NB4 (cell line): ENCODE measurements at places on chromosomes 13 and 19.
A peak's percentile ranks its signal among the peaks of the same experiment; 100 is the strongest.

- peak; percentile 66 for DNase-seq
These were observed 673 bp downstream of the SPATA13 start for GRCh38 chr13:24161010-24161775.

DNA sequence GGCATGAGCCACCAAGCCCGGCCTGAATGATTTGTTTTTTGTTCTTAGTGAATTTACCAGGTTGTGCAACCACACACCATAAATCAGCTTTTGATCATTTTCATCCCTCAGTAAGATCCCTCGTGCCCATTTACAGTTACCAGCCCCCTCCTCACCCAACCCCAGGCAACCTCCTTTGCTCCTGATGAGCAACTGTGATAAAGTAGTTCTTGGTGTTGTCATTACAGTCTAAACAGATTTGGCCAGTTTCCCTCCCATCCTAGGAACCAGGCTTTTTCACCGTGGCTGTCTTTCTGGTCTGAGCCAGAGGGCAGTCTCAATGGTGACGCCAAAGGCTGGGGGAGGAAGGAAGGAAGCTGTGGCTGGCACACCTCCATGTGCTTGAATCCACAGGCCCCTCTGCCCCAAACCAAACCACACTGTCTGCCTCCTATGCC, 61.2 kb upstream of the WDFY2 start:
- DNase-seq = peak; percentile 96

- peak; percentile 48 for DNase-seq
These were observed 30.3 kb upstream of the SEMA6B start for GRCh38 chr19:4589579-4590410.

DNA sequence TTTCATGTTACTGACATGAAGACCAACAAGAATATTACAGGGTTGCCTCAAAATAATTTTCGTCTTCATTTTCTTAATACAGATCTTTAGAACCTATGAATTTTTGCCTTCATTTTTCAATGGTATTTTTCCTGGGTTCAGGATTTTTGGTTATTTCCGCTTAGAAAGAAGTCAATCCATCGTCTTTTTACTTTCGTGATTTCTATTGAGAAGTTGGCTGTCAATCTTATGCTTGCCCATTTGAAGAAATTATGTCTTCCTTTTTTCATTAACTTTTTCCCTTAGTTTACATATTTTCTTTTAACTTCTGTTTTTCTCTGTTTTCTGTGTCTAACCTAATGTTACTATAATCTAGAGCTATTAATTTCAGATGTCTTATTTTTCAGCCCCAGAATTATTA, 868.9 kb upstream of the SLC10A2 start:
- DNase-seq = no peak

GRCh38 chr19:4922530-4923275, 13.4 kb downstream of the UHRF1 start:
- no peak for DNase-seq

GRCh38 chr19:46180701-46181387, 32.8 kb downstream of the IGFL2 start:
- DNase-seq = no peak

GRCh38 chr19:2511991-2512390, 36.1 kb downstream of the GADD45B start:
- no peak for DNase-seq

- DNase-seq = no peak
These were observed 24.2 kb downstream of the ADPRHL1 start for GRCh38 chr13:113428871-113429607.

- no peak for DNase-seq
These were observed 1.2 kb upstream of the NUP62 start for GRCh38 chr19:49930483-49931011.

DNA sequence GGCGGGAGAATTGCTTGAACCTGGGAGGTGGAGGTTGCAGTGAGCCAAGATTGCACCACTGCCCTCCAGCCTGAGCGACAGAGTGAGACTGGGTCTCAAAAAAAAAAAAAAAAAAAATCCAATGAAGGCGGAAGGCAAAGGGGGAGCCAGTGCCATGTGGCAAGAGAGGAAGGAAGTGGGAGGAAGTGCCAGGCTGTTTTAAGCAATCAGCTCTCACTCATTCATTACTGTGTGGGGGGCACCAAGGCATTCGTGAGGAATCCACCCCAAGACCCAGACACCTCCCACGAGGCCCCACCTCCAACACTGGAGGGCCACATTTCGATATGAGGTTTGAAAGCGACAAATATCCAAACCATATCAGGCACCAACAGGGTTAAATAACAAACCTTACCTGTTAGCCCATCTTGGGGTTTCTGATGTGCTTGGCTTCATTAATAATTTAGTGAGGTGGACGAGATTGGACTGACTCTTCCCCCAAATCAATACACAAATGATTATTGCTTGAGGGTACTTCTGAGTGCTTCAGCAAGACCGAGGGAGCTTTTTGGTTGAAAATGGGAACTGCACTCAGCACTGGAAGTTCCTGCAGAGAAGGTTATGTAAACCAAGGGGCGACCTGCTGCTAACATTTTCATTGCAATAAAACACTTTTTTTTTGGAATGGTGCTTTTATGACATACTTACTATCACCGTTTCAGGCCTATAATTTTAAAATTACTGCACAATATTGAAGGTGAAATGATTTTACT, 7.5 kb upstream of the LRP3 start:
- DNase-seq = peak; percentile 73

DNA sequence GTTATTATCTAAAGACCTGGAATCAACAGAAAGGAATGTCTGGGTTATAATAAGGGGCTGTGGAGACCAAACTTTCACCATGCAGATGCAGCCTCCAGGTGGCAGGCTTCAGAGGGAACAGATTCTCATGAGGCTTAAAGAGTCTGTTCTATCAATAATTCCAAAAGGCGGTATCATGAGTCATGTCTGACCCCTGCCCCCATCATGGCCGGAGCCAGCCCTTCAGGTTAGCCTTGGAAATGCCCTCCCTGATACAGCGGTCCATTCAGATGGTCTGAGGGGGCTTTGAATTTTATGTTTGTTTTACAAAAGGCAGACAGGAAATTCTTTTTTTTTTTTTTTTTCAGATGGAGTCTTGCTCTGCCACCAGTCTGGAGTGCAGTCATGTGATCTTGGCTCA, 21.7 kb upstream of the LAMP1 start:
- peak; percentile 61 for DNase-seq

DNA sequence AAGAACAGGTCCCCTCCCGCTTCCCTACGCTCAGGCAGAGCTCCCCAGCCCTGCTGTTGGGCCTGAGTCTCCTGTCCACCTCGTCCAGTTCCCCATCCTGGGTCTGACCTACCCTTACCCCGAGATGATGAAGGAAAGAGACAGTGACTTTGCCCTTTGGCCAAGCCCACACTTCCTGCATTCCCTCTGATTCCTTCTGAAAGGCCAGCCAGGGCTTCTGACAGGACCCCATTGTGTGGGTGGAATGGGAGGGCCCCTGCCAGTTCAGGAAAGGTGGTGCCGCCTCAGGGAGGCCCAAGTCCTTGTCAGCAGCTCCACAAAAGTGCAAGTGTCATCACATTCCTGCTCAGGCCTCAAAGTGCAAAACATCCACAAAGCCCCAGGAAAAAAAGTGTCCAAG, 177.8 kb downstream of the PAN3 start:
- DNase-seq = no peak

GRCh38 chr19:42143341-42144234, 11.3 kb upstream of the POU2F2 start:
- peak; percentile 48 for DNase-seq

DNA sequence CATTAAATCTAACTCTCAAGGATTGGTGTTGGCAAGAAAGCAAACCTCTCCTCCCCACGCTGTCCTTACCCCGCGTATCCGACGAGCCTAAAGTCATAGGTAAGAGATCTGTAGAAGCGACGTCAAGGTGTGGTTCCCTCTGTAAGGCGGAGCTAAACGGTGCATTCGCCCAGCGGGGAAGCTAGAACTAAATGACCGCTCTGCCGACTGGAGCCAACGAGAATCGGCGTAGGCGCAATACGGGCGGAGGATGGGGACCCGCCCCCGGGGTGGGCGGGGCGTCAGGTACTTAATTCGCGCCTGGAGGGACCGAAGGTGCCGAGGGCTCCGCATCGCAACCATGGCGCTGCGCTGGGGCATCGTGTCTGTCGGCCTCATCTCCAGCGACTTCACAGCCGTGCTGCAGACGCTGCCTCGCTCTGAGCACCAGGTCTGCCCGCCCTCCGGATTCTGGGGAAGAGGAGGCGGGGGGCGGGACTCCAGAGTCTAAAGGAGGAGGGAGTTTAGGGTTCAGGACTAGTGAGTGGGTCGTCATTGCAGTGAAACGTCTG, at the start of gene DHDH:
TSS of gene DHDH (plus strand) at position 318 of the 551 bp plus-strand sequence. CDS start at position 341, 23 bp downstream.
- DNase-seq = peak; percentile 67

GRCh38 chr13:107721125-107721869, 494.0 kb downstream of the LIG4 start:
- no peak for DNase-seq

- no peak for DNase-seq
These were observed 13.1 kb downstream of the LRCH1 start for GRCh38 chr13:46565808-46566750.

- DNase-seq = no peak
These were observed 117.7 kb upstream of the KLF12 start for GRCh38 chr13:74251778-74252519.

- DNase-seq = peak; percentile 3
These were observed 36.3 kb upstream of the PSG9 start for GRCh38 chr19:43305642-43306041.

DNA sequence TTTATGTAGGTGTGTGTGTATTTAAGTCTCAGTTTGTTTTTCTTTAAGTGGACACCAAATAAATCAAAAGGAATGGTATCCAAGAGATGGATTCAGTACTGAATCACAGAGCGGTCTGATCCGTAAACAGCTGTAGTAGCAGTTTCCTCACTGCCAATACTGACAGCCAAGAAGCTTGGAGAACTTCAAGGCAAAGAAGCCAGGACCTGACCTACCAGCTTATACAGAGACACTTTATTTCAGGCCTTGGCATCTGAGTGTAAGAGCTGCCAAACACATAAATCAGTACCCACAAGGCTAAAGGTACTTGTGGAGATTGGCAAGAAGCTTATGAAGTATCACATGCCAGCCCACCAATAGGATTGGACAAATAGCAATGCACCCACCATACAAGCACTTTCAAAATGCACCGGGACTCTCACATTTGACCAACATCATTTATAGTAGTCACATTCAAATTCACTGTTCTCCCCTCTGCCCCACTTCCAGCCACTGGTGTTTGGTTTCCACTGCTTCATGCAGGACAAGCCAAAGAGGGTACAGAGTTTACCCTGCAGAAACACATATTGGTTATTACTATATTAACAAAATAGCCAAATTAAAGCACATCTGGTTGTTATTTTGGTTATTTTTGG, 357.9 kb downstream of the KLF12 start:
- no peak for DNase-seq

DNA sequence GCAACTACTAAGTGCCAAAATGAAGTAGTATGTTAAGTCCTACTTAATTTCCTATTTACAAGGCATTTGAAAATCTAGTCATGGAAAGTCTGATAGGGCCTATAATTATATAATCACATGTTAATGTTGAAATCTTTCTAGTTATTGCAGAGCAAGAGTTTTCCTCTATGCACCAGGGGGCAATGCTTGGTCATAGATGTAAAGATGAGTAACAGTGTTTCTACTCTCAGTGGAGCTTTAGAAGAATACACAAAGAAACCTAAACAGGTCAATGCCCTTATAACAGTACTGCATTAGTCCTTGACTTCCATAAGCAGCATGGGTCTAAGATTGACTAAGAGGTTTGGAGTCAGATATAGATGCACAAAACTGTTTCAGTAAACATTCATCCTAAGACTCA, 218.7 kb downstream of the KCTD12 start:
- DNase-seq = peak; percentile 27

DNA sequence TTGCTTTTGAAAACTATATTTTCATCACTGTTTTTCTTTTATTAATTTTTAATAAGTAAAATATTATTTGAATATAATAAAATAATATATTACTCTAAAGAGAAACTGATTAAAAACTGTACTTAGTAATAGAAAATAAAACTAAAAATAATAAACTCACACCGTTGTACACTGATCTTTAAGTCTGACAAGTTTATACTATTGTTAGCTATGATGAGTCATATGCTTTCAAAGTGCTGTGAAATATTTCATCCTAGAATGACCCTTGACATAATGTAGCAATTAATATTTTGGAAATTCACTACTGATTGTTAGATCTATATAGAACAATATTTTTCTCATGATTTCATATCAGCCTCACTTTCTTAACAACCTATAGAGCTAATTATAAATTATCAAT, 1040.6 kb upstream of the SPRY2 start:
- DNase-seq = no peak

GRCh38 chr13:52980695-52981094, 47.9 kb upstream of the OLFM4 start:
- DNase-seq = no peak

DNA sequence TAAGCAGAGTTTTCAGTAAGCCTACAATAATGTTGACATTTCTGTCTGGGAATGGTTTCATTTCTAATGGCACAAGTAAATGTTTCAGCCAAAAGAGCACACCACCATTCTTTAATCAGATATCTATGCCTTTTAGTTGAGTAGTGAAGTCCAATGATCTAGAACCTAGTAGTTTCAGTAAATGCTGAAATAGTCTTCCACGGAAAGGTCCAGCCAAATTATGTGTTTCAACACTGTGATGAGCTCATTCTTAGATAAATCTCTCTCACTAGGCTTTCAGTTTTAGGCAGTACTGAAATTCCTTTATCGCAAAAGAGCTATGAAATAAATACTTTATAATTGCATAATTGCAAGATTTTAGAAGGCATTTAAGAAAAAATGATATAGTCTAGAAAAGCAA, 816.8 kb upstream of the PCDH9 start:
- no peak for DNase-seq

GRCh38 chr13:112776354-112776753, 86.5 kb downstream of the ATP11A start:
- DNase-seq = no peak

DNA sequence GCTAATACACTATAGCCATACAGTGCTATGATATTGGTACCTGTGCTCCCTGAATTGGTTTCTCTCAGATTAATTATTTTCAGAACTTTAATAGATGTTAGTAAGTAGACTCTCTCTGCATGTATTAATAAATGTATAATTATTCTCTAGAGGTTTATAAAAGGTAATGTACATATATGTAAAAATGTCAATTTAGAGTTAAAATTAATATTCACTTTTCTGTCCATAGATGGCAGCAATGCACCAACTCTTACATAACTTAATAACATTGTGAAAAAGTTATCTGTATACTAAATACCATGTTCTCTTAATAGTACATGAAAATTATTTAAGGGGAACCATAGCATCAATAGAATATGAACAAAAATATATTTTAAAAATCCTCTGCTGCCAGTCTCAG, 515.0 kb upstream of the KLHL1 start:
- DNase-seq = peak; percentile 32

GRCh38 chr19:37551129-37551993, 43.2 kb downstream of the ZNF571 start:
- peak; percentile 5 for DNase-seq

GRCh38 chr13:44432650-44433049, 59.0 kb downstream of the SERP2 start:
- DNase-seq = no peak

- DNase-seq = peak; percentile 74
These were observed 6.1 kb downstream of the BEST2 start for GRCh38 chr19:12757544-12758274.

- peak; percentile 27 for DNase-seq
These were observed 126.2 kb downstream of the KCNRG start for GRCh38 chr13:50141375-50141975.

GRCh38 chr13:95176611-95177259, 124.5 kb downstream of the ABCC4 start:
- DNase-seq = peak; percentile 9

- peak; percentile 90 for DNase-seq
These were observed 2.7 kb downstream of the ADGRE5 start for GRCh38 chr19:14383661-14384555.

GRCh38 chr19:51480590-51480989, 2.3 kb downstream of the CEACAM18 start:
- peak; percentile 63 for DNase-seq
